ENCODE measurements at places on chromosomes 11 and 22.

GRCh38 chr11:122285070-122285988 lies 169.3 kb upstream of the BLID start:
- ATAC-seq, result no peak

- ATAC-seq, result no peak
These were observed 5.1 kb upstream of the SMPD1 start for GRCh38 chr11:6385046-6385777.

DNA sequence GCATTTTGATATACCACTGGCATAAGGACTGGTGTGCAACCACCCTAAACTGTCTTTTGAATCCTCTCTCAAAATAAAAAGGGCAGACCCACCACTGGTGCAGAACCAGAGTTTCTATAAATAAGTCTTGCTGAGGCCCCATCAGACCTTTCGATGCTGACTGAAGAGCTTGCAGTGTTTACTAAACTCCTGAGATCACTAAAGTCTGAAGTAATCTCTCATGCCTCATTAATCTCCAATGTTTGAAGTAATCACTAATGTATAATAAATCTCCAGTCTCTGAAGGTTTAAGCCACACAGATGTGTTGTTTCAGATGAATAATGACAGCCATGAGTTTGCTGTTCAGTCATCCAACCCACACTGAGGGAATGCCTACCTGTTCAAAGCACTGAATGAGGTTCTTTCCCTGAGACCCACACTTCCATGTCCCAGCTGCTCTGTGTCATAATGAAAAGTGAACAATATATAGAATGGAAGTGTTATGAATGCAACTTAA lies 50.6 kb upstream of the DEUP1 start:
- no peak for ATAC-seq

- ATAC-seq, result no peak
These were observed 2.2 kb downstream of the PPP2R5B start for GRCh38 chr11:64926689-64927088.

GRCh38 chr11:8799273-8799672 lies 111.7 kb upstream of the AKIP1 start:
- no peak for ATAC-seq
